Posterior cingulate gyrus (tissue), 11 donors: ENCODE measurements at places on chromosomes 2 and 18.

GRCh38 chr18:5197032-5197434 is at the start of gene AKAIN1:
AKAIN1 (minus strand) TSS chr18:5197257; CDS start chr18:5197053, 204 bp downstream.
- peak; percentile 87 for DNase-seq

- no peak for DNase-seq
These were observed 308.2 kb downstream of the PIEZO2 start for GRCh38 chr18:10841203-10841602.

- no peak for DNase-seq
These were observed 245.3 kb downstream of the STK39 start for GRCh38 chr2:168002021-168002553.

GRCh38 chr2:189199797-189200196 is 20.2 kb upstream of the COL5A2 start:
- DNase-seq, result no peak

GRCh38 chr2:158142568-158143332 is 41.1 kb downstream of the UPP2 start:
- no peak for DNase-seq

DNA sequence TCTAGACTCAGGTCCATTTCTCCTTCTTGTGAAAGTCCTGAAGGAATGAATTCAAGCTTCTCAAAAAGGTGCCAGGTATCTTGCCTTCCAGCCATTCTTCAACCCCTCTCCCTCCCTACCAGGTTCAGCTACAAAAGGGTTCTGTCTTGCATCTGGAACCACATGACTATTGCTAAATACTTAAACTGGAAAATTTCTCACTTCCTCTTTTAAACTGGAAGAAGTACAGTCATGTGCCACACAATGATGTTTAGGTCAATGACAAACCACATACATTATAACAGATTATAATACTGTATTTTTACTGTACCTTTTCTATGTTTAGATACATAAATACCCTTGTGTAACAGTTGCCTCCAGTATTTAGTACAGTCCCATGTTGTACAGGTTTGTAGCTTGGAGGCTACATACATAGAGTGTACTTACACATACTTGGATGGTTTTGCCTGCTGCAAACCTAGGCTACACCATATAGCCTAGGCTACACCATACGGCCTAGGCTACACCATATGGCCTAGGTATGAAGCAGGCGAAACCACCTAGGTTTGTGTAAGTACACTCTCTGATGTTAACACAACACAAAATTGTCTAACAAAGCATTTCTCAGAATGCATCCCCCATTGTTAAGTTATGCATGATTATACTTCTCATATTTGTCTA is 142.0 kb upstream of the DNMT3A start:
- no peak for DNase-seq

- DNase-seq, result no peak
These were observed 32.9 kb downstream of the NCK2 start for GRCh38 chr2:105777506-105778055.

DNA sequence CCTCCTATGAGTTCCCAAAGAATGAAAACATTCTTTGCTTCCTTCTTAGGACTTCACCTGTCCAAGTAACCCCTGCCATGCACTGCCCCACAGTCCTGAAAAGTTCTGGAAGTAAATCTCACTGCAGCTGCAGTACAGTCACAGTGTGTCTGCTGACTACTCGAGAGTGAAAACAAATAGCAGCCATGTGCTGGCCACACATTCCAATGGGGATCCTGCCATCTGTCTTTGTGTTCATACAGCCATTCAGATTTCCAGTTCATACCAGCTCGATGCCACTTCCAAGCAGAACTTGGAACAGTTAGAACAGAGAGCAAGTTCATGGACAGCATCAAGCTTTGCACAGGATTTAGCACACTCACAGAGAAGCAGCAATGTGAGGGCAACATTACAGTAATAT is 629.9 kb upstream of the ACVR2A start:
- DNase-seq, result no peak

- DNase-seq, result no peak
These were observed 31.2 kb upstream of the CDKL4 start for GRCh38 chr2:39275016-39275415.
